ENCODE measurements at places on chromosomes 1 and 21. TPM values are rescaled to one million over a fixed set of nuclear protein-coding genes. Genes with fewer than 3 reads are reported as not detected.

SPATA46 gene
- total RNA-seq: not detected

ESRRG gene
- 43.2 TPM for total RNA-seq

DNA sequence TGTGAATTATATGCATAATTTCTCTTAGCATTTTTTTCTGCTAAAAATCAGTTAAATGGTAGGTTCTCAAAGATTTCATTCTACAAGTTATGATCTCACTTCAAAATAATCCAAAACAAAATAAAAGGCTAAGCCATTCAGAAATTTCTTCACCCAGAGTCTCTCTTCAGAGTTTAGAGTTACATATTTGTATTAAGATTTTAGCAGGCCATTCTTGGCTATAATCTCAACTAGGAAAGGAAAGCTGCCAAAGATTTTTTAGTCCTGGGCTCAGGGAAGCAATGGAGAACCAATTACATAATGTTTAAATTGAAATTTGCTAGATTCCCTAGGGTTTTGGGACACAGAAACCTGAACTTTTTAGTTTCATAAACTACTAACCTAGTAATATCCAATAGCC lies 245.0 kb downstream of the USH2A start:
- DNase-seq: peak; percentile 76

DNA sequence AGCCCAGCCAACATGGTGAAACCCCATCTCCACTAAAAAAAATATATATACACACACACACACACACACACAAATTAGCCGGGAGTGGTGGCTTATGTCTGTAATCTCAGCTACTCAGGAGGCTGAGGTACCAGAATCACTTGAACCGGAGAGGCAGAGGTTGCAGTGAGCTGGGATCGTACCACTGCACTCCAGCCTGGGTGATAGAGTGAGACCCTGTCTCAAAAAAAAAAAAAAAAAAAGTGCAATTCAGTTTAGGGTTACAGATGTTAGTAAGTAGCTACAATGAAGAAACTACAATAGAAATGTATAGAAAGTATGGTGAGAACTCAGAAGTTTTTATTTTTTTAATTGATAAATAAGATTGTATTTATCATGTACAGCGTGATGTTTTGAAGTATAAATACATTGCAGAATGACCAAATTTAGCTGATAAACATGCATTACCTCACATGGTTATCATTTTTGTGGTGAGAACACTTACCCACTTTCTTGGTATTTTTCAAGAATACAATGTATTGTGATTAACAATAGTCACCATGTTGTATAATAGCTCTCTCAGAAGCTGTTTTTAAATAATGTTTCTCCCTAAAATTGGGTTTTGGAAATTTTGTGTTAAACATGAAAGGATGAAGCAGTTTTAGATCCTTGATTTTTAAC lies 17.9 kb downstream of the KDM1A start:
- no peak for DNase-seq
